Calu3 (cell line): ENCODE measurements at places on chromosomes 3 and 15. TPM values are rescaled to one million over a fixed set of nuclear protein-coding genes. Genes with fewer than 3 reads are reported as not detected.
A peak's percentile ranks its signal among the peaks of the same experiment; 100 is the strongest.

GRCh38 chr3:128488991-128489673, 3.9 kb downstream of the GATA2 start:
- H3K4me1 ChIP-seq = no peaks in the 10 kb centered on the region
- H3K27me3 ChIP-seq = peaks cover 9% of the 10 kb centered on the region
- H3K27ac ChIP-seq = peak overlapping the region; percentile 74
- peak overlapping the region; percentile 96 for H3K4me3 ChIP-seq
- peaks cover 43% of the 10 kb centered on the region for H3K36me3 ChIP-seq

DNA sequence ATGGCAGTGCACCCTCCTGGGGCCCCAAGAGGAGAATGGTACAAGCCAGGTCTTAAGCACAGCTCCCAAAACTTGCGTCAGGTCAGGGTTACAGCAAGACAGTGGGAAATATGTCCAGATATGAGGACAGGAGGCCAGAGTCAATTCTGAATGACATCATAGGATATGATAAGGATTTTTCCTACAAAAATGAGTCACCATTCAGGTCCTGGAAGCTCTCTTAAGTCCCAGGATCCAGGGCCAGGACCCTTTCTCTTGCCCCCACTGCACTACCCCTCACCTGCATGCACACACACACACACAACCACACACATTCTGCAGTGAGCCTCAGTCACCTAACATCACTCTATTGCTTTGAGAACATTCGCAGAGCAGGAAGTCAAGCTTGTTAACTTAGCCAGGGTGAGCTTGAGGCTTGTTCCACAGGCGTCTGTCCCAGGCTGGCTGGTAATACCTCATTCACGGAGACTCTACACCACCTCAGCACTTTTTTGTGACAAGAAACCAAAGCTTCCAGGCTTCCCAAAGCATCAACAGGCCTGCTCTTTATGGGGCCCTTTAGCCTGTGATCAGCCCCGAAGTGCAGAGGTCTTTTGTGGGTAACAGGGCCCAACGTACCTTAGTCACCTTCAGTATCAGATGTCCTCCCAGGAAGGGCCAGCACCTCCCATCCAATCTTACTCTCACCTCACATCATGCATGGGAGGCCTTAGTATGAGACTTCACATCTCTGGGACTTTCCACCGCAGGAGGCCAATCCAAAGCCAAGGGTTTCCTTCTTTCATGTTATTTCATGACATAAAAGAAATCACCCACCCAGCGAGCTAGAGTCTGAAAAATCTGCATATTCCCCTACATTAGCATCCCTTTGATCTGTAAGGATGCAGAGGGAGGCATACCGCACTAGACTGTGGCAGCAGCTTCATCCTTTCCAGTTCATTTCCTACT, 74.0 kb upstream of the LIPC start:
- no peaks in the 10 kb centered on the region for H3K36me3 ChIP-seq
- H3K4me3 ChIP-seq = no peak overlapping the region
- H3K4me1 ChIP-seq = no peaks in the 10 kb centered on the region
- H3K27ac ChIP-seq = no peak overlapping the region
- no peaks in the 10 kb centered on the region for H3K27me3 ChIP-seq

- DNase-seq = no peak
- H3K36me3 ChIP-seq = no peaks in the 10 kb centered on the region
- H3K4me1 ChIP-seq = peaks cover 8% of the 10 kb centered on the region
- H3K4me3 ChIP-seq = no peak overlapping the region
- no peak overlapping the region for H3K27ac ChIP-seq
- no peaks in the 10 kb centered on the region for H3K27me3 ChIP-seq
Observed at GRCh38 chr3:4938281-4938982, 40.8 kb upstream of the BHLHE40 start.

DNA sequence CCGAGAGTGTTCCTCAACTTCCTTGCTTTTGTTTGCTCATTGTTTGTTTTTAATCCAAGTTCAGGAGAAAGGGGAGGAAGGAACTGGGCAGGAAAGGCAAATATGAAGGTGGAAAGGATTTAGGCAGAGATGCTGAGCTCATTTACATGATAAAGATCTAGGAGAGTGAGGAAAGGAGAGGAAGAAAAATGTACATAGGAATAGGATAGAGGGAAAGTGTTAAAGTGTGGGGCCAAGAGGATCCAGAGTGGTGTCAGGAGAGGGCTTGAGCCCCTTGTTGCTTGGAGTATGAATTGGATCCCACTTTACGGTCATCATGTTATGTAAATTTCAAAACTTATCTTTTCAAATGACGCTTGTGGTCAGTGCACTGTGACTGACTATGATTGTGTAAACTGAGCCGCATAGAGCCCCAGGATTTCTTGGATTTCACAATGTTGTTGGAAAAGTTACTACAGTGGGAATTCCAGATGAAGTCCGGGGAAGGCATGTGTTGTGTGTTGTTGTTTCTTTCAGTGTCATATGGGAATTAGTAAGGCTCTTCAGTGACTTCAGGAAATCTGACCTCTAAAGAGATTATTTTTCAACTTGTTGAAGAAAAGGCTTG, 15.0 kb upstream of the PLD1 start:
- peaks cover 59% of the 10 kb centered on the region for H3K4me1 ChIP-seq
- no peaks in the 10 kb centered on the region for H3K27me3 ChIP-seq
- DNase-seq = no peak
- peak overlapping the region; percentile 28 for H3K27ac ChIP-seq
- H3K36me3 ChIP-seq = no peaks in the 10 kb centered on the region

PRR20G gene
- total RNA-seq = not detected in 2 replicates

LCTL gene
- 0.35 TPM in 1 of 2 replicates, not detected in the other for total RNA-seq

GRCh38 chr15:36301947-36302346, 277.5 kb upstream of the CDIN1 start:
- H3K4me1 ChIP-seq = no peaks in the 10 kb centered on the region
- no peak overlapping the region for H3K4me3 ChIP-seq
- no peak overlapping the region for H3K27ac ChIP-seq
- no peak for DNase-seq
- H3K27me3 ChIP-seq = no peaks in the 10 kb centered on the region

- no peaks in the 10 kb centered on the region for H3K27me3 ChIP-seq
- DNase-seq = no peak
- no peak overlapping the region for H3K4me3 ChIP-seq
- no peaks in the 10 kb centered on the region for H3K4me1 ChIP-seq
- no peak overlapping the region for H3K27ac ChIP-seq
Observed at GRCh38 chr3:61924090-61924735, 362.8 kb downstream of the PTPRG start.

- peaks cover 18% of the 10 kb centered on the region for H3K4me1 ChIP-seq
- H3K4me3 ChIP-seq = no peak overlapping the region
- DNase-seq = no peak
Observed at GRCh38 chr3:99534951-99535704, 103.3 kb upstream of the COL8A1 start.

- no peak overlapping the region for H3K4me3 ChIP-seq
- H3K4me1 ChIP-seq = peaks cover 23% of the 10 kb centered on the region
- H3K36me3 ChIP-seq = no peaks in the 10 kb centered on the region
- H3K27me3 ChIP-seq = no peaks in the 10 kb centered on the region
- peak overlapping the region; percentile 40 for H3K27ac ChIP-seq
Observed at GRCh38 chr15:39247574-39247973, 333.3 kb upstream of the THBS1 start.

GRCh38 chr15:40952301-40952900, 870 bp upstream of the CHAC1 start:
- H3K36me3 ChIP-seq = peaks cover 24% of the 10 kb centered on the region
- H3K4me1 ChIP-seq = peaks cover 7% of the 10 kb centered on the region
- H3K27ac ChIP-seq = peak overlapping the region; percentile 91
- H3K27me3 ChIP-seq = no peaks in the 10 kb centered on the region
- no peak for DNase-seq

DNA sequence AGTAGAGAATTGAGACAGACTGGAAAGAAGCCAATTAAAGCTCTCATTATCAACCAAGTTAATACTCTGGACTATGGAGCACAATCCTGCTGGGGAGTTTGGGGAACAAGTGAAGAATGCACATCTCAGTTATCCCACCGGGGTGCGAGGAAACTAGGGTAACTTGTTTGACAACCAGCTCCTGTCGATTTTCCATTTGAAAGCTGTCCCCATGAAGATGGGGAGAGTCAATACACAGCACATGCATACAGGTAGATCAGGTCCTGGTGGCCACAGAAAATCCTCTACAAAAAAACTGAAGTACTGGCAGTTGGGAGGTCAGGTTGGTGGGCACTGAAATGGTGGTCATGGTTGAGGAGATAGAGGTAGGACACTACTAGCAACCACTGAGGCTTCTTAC, 25.7 kb upstream of the GRAMD1C start:
- no peaks in the 10 kb centered on the region for H3K4me1 ChIP-seq
- no peaks in the 10 kb centered on the region for H3K27me3 ChIP-seq
- no peak overlapping the region for H3K4me3 ChIP-seq
- DNase-seq = no peak

DNA sequence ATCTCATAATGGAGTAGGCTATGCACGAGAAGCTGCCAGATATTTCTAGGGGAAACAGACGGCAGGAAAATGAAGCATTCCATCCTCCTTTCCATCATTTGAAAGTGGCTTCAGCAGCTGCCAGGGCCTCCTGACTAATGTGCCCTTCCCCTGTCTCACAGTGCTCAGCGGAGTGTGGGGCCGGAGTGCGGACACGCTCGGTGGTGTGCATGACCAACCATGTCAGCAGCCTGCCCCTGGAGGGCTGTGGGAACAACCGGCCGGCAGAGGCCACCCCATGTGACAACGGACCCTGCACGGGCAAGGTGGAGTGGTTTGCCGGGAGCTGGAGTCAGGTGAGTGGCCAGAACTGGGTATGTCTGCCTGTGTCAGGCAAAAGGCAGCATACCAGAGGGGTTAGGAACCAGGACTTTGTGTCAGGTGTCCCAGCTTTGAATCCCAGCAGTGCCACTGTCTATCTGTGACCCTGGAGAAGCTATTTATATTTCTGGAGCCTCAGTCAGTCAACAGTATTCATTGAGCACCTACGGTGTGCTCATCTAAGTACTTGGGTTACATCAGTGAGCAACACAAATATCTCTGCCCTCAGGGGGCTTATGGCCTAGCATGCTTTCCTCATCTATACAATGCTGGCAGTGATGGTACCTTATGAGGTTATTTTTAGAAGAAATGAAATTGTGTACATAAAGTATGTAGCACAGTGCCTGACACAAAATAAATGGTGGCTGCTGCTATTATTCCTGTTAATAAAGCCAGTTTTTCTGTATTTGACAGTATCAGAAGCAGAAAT, 52.4 kb upstream of the NR2E3 start:
- no peaks in the 10 kb centered on the region for H3K27me3 ChIP-seq
- H3K27ac ChIP-seq = no peak overlapping the region
- peaks cover 13% of the 10 kb centered on the region for H3K36me3 ChIP-seq
- DNase-seq = no peak
- no peak overlapping the region for H3K4me3 ChIP-seq
- peaks cover 41% of the 10 kb centered on the region for H3K4me1 ChIP-seq

- peak overlapping the region; percentile 66 for H3K27ac ChIP-seq
- peaks cover 8% of the 10 kb centered on the region for H3K36me3 ChIP-seq
- H3K4me3 ChIP-seq = peak overlapping the region; percentile 88
- no peak for DNase-seq
Observed at GRCh38 chr15:92733090-92733933, 77.7 kb upstream of the FAM174B start.

FEZF2 gene
- total RNA-seq = not detected in 2 replicates

DNA sequence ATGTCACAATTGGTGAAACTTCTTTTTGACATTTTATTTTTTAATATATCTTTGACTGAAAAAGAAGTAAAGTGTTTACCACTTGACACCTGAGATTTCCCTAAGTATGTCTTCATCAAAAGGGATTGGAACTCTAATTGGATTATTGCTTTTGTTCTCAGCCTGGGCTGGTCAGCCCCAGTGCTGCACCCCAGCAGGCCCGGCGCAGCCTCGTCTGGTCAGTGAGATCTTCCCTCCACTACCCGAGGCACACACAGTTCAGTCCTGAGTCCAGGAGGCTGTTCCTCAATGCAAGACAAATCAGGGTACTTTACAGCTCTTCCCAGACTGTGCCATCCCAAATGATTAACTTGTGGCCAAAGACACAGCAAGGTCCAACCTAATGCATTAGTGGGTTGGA, 146.9 kb upstream of the SEMA6D start:
- no peak for DNase-seq
- H3K27ac ChIP-seq = no peak overlapping the region
- no peaks in the 10 kb centered on the region for H3K27me3 ChIP-seq
- no peak overlapping the region for H3K4me3 ChIP-seq
- H3K36me3 ChIP-seq = no peaks in the 10 kb centered on the region
- no peaks in the 10 kb centered on the region for H3K4me1 ChIP-seq

NSUN3 gene
- 10.1 and 13.6 TPM in 2 replicates for total RNA-seq

DNA sequence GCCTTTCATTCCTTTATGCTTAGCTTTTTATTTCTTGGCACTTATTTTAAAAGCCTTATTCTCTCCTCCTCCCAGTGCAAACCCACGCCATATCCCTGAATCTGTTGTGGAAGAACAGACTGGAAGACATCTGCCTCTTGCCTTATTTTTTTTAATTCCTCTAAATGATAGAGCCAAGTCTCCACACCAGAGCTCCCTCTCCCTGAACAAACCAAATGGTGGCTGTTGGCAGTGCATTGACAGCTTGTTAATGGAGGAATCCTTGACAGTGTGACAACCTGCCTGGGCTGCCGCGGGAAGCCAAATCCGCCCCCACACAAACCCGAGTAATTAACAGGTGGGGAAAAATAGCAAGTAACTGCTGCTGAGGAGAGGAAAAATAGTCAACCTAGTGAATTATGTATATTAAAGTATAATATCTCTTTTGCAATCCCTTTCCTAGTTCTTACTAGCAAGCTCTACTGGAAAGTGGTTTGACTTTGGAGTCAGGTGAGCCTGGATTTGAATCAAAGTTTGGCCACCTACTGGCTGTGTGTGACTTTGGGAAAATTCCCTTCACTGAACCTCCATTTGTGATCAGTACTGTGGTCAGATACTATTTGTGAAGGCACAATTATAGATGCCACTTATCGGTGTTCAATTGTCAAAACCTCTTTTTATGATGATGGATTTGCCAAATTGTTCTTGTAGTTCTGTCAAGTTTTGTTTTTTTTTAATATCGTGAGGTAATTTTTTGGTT, 589.6 kb downstream of the PDCD6IP start:
- H3K4me1 ChIP-seq = peaks cover 8% of the 10 kb centered on the region
- H3K27me3 ChIP-seq = no peaks in the 10 kb centered on the region
- H3K27ac ChIP-seq = no peak overlapping the region
- no peaks in the 10 kb centered on the region for H3K36me3 ChIP-seq
- no peak for DNase-seq
- no peak overlapping the region for H3K4me3 ChIP-seq

DNA sequence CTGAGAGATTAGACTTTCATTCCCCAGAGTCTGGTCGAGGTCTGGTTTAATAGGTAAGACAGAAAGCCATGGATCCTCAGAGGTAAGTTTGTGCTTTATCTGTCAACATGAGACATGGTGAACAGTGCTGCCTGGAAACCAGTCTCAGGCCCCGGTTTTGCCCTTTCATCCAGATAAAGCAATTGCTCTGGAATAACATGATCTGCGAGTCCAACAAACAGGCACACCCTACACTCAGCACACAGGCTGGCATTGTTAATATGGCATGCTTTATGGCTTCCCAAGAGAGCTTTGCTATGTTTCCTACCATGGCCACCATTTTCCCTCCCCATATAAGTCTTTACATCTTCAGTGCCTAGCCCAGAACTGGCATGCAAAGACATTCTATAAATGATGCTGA, 30.1 kb upstream of the MNS1 start:
- no peak overlapping the region for H3K27ac ChIP-seq
- peak; percentile 26 for DNase-seq
- H3K4me1 ChIP-seq = peaks cover 40% of the 10 kb centered on the region

HCN4 gene
- total RNA-seq = 0.07 TPM in 2 replicates

AEN gene
- total RNA-seq = 34.9 and 43.4 TPM in 2 replicates
